ENCODE measurements at places on chromosomes 7 and 10.
A peak's percentile ranks its signal among the peaks of the same experiment; 100 is the strongest.

DNA sequence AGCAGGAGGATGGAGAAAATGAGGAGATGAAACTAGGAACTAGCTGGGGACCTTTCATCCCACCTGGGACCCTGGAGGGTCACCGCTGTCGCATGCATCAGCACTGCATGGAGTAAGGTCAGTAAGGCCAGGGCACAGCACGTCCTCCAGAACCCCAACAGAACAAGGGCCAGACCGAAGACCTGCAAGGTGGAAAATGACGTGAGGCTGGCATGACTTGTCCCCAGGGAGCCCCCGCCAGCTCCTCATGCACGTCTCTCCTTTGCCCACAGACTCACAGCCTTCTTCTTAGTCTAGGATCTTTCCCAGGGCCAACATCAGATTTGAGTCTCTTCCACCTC is 4.7 kb downstream of the ZNF488 start:
- no peak for DNase-seq

DNA sequence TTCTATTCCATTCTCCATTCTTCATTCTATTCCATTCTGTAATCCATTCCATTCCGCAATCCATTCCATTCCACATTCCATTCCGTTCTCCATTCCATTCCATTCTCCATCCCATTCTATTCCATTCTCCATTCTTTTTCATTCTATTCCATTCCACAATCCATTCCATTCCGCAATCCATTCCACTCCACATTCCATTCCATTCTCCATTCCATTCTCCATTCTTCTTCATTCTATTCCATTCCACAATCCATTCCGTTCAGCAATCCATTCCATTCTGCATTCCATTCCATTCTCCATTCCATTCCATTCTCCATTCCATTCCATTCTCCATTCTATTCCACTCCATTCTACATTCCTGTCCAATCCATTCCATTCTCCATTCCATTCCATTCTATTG is 85.2 kb downstream of the NSUN6 start:
- DNase-seq = no peak

DNA sequence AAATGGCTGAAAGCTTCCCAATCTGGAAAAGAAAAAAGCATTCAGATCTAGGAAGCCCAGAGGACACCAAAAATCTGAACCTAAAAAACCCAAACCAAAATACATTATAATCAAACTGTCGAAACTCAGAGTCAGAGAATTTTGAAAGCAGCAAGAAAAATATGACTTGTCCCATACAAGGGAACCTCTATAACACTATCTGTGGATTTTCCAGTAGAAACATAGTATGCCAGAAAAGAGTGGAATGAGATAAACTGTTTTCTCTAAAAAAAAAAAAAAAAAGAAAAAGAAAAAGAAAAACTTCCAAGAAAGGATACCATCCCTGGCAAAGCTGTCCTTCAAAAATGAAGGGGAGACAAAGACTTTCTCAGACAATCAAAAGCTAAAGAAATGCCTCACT is 179.0 kb downstream of the POM121L12 start:
- no peak for DNase-seq

- no peak for DNase-seq
Measured at GRCh38 chr10:49152663-49153062, 18.8 kb upstream of the FAM170B start.

- DNase-seq = no peak
Measured at GRCh38 chr7:25624051-25624450, 395.8 kb upstream of the NPVF start.

- no peak for DNase-seq
Measured at GRCh38 chr7:139673230-139673629, 104.6 kb downstream of the HIPK2 start.

GRCh38 chr10:21238044-21238443 is 287.4 kb downstream of the SKIDA1 start:
- DNase-seq = no peak

DNA sequence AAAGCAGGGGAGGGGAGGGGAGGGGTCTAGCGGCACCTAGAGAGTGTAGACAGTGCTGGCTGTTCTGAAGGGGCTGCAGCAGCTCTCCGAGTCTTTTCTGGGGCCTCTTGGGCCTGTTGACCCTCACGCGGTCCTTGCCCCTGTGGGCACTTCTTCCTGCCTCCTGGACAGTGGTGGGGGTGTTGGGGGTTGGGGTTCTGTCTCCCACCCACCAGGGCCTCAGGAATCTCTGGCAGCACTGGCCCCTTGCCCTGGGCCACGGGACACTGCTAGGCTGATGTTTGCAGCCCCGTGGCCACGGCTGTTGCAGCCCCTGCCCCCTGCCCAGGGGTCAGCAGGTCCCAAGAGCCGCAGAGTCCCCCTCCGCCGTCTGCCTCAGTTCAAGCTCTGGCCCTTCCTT is 68.9 kb upstream of the INPP5A start:
- no peak for DNase-seq

DNA sequence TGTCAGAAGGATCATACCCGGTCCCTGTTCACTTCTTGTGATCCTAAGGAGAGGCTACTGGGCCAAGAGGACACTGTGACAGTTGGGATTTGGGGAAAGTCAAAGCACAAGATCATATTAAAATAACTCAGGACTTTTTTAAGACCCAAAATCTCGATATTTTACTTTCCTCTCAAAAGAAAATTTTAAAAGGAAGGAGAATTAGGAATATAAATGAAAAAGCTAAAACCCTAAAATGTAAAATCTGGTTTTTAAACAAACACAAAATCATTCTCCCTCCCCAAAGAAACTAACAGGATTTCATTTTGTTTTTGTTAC is 36.4 kb downstream of the ALOX5 start:
- no peak for DNase-seq

DNA sequence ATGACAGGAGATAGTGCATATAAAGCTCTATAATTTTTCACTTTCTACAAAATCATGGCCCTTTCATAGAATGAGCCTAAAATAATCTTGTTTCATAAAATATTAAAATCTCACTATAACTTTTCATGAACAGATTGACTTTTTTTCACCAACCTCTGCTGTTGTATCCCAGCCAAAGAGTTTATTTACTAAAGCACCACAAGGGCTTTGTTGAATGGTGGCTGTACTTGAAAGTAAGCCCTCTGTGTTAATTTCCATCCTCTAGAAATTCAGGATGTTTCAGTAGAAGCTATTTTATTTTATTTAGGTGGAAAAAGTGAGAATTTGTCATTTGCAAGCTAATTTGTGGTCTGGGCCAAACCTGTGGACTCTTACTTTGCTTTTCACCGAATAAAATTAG is 30.2 kb downstream of the THNSL1 start:
- DNase-seq = no peak

DNA sequence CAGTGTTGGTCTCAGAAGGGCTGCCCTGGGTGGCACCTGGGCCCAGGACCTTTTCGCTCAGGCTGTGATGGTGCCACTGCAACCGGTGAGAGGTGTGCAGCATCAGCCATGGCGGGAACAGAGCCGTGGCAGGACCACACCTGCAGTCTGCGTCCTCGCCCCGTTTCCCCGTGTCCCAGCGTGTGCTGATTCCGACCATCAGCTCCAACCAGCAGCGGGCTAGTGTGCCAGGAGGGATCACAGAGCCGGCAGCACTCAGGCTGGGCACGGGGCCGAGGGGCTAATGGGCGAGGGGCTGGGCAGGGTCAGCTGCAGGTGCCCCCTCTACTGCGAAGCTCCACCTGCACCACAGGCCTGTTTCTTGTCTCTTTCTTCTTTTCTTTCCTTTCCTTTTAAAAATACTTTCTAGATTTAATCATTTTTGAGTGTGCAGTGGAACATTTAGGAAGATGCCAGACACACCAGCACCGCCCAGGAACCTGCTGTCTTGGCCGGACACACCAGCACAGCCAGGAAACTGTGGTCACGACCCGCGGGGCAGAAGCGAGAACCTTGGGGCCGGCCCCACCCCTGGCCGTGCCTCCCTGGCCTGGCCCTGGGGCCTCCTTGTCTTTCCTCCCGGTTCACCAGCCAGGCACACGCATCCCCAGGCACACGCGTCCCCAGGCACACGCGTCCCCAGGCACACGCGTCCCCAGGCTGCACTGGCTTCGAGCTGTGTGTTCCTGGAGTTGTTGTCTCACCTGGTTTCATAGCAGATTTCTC is 34.6 kb downstream of the ADGRA1 start:
- DNase-seq = no peak

DNA sequence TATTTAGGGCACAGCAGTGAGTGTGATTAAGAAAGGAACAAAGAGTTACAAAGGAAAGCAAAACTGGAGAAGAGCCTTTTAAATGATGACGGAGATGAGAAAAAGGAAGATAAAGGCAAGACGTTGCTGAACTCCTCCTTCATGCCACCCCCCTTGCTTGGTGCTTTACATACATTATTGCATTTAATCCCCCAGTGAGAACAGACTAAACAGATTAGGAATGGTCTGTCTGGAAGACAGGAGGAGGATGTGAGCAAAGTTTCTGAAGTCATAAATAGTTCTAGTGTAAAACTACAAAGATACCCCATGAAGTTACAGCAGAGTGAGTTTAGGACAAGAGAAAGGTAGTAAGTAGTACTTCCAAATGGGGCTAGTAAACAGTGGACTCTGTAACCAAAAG is 113.5 kb downstream of the PLCE1 start:
- DNase-seq = no peak

DNA sequence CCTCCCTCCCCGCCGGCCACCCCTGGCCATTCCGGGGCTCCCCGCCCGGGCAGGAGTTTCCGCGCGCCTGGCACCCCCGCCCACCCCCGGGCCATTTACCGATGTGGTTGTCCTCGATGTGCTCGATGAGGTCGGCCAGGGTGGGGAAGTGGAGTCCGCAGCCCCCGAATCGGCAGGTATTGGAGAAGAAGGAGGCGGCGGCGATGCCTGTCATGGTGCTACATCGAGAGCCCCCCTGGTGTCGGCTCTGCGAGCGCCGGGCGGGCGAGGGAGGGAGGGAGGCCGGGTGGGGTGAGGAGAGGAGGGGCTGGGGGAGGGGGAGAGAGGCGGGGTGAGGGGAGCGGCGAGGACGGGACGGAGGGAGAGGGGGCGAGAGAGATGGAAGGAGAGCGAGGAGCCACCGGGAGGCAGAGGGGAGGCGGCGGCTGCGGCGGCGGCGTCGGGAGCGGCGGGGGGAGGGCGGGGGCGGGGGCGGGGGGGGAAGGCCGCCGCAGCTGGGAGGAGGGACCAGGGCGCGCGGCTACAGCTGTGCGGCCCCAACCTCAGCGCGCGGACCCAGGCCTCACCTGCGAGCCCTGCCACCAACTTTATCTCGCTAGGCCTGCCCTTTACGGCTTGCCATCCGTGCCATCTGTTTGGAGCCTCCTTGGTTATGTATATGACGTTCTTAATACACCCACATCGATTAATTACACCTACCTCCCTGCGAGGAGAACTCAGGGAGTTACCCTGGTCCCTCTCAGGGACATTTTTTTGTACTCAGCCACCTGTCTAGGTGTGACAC is at the start of gene JAZF1:
Gene JAZF1 (minus strand): TSS at position 432 of the 784 bp plus-strand sequence.
- DNase-seq = peak; percentile 69

- no peak for DNase-seq
Measured at GRCh38 chr10:78251016-78251385, 217.3 kb downstream of the RPS24 start.

GRCh38 chr7:97011536-97012364 is 6.4 kb downstream of the DLX6 start:
- no peak for DNase-seq

GRCh38 chr7:106419455-106420182 is 134.8 kb upstream of the NAMPT start:
- DNase-seq = no peak

GRCh38 chr10:62652114-62652513 is 152.4 kb upstream of the ADO start:
- DNase-seq = no peak

GRCh38 chr7:26449175-26450165 is 157.8 kb downstream of the SNX10 start:
- DNase-seq = no peak

- DNase-seq = no peak
Measured at GRCh38 chr10:89663144-89663543, 18.1 kb upstream of the PANK1 start.

- no peak for DNase-seq
Measured at GRCh38 chr10:66218289-66218688, 707.5 kb upstream of the LRRTM3 start.

GRCh38 chr10:82621680-82622079 is 746.7 kb downstream of the NRG3 start:
- no peak for DNase-seq

DNA sequence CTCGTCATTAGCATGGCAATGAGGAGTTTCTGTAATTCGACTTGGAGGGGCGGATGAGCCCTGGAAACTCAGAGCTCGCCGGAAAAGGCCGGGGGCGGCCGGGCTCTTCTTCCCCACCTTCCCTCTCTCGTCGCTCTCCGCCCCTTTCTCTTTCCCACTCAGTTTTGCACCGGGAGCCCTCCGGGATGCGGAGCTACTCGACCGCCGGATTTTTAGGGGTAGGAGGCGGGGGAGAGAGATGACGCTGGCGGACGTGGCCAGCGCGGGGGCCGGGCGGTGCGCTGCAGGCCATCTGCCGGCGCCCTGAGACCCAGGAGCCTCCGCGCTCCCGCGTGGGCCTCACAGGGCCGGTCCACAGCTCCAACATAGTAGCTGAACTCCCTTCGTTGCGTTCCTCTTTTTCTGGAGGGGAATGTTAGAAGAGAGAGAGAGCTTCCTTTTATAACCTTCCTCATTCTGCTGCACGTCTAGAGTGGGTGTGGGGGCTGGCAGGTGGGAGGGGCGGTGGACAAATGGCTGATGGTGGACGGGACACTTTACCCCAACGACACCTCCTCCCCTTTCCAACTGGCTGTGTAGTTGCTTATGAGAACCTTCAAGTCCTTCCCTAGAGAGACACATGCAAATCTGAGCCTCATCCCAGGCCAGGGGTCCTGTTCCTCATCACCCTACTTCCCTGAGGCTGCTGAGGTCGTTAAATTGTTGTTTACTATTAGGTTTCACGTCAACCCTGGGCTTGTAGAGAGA is 1.1 kb upstream of the HOXA1 start:
- DNase-seq = no peak

GRCh38 chr10:52322936-52323335 is 8.9 kb downstream of the DKK1 start:
- no peak for DNase-seq

DNA sequence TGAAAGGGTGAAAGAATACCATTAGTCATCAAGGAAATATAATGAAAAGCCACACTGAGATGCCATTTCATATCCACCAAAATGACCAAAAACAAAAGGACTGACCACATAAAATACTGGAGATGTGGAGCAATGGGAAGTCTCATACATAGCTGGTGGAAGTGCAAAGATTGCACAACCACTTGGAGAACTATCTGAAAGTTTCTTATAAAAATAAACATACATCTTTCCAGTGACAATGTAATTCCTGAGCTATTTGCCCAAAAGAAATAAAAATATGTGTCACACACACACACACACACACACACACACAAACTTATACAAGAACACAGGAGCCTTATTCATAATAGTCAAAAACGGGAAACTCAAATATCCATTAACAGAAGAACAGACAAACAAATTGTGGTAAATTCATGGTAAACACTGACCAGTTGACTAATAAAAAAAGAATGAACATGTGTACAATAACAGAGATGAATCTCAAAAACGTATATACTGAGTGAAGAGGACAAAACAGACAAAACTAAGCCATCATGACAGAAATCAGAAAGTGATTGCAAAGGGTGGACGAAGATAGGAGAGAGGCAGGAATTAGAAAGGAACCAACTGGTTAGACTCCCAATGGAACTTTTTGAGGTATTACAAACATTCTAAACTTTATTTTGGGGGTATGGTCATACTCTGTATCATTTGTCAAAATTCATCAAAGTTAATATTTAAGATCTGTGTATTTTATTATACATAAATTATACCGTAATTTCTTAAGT is 21.5 kb downstream of the WASL start:
- no peak for DNase-seq

GRCh38 chr10:75137533-75138438 is 26.3 kb downstream of the SAMD8 start:
- DNase-seq = no peak

All from NCI-H1105 (cell line).